Renal pelvis (tissue), 12 donors: ENCODE measurements at places on chromosomes 7 and 10. TPM values are rescaled to one million over a fixed set of nuclear protein-coding genes. Genes with fewer than 3 reads are reported as not detected.

GRCh38 chr10:128263891-128264688 lies 137.9 kb upstream of the MKI67 start:
- DNase-seq = peak; percentile 66

DNA sequence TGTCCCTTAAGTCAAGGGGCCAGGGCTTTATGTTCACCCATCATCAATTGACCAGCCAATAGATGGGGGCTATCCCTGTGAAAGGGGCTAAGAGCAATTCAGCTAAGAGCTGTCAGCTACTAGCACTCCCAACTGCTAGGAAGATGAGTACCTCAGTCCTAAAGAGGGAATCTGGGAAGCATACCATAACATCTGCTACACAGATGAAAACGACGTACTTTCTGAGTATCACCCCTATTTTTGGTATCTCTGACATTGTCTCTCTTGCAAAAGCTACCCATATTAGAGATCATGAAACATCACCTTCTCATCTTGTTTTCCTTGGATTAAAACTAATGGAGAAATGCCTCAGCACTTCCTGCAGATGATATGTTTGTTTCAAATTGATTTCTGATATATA lies 7.5 kb upstream of the SMNDC1 start:
- no peak for DNase-seq

DNA sequence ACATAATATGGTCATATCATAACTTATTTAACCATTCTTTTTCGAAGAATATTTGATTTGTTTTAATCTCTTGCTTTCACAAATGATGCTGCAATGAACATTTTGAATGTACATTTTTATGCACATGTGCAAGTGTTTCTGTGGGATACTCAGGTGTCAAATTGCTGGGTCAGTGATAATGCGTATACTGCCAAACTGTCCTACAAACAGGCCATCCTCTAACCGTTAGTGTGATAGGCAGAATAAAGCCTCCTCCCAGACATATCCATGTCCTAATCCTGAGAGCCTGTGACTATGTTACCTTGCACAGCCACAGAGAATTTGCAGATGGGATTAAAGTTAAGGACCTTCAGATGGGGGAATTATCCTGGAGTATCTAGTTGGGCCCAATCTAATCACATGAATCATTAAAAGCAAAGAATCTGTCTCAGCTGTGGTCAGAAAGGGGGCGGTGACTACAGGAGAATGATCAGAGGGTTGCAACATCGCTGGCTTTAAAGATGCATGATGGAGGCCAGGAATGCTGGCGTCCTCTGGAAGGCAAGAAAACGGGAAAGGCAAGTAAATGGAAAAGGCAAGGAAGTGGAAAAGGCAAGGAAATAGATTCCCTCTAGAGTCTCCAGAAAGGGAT lies 46.7 kb downstream of the FZD1 start:
- DNase-seq = no peak

- no peak for DNase-seq
Observed at GRCh38 chr7:1163121-1163520, 3.1 kb upstream of the ZFAND2A start.

GRCh38 chr10:92810934-92811532 lies 37.3 kb upstream of the EXOC6 start:
- no peak for DNase-seq

- no peak for DNase-seq
Observed at GRCh38 chr7:138502023-138502767, 42.1 kb downstream of the TRIM24 start.

EPHB6 gene
- polyA plus RNA-seq = 21.3 TPM

DNA sequence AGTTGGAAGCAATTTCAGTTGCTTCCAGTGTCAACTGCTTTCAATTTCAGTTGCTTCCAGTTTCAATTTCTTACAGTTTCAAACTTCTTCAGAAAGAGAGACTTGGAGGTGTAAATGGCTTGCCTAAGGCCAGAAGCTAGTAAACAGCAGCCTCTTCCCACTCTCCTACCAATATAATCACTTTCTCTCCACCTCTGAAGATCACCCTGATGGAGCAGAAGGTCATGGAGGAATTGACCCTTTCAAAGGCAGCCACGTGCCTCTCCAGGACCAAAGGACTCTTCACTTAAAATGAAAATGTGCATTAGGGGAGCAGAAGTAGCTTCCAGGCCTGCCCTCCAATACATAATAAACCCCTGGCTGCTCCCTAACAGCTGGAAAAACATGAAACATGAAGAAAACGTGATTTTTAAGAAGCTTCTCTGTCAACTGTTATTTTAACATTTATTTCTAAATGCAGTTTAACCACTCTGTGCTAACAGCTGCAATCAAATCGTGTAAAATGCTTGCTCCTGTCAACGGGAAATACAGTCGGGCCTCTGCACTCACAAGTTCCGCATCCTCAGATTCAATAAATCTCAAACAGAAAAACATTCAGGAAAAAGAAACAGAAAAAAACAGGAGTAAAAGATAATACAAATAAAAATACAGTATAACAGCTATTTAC lies 1020.6 kb downstream of the XPNPEP1 start:
- peak; percentile 76 for DNase-seq

GRCh38 chr10:35353805-35354204 lies 17.5 kb downstream of the CCNY start:
- DNase-seq = no peak

GRCh38 chr10:101450277-101451080 lies 96.5 kb downstream of the BTRC start:
- no peak for DNase-seq

AKR1C4 gene
- polyA plus RNA-seq = 0.10 TPM

GRCh38 chr7:2754086-2754485 lies 66.1 kb downstream of the AMZ1 start:
- DNase-seq = no peak

- DNase-seq = peak; percentile 62
Observed at GRCh38 chr10:34954142-34954541, 136.0 kb downstream of the CUL2 start.

DNA sequence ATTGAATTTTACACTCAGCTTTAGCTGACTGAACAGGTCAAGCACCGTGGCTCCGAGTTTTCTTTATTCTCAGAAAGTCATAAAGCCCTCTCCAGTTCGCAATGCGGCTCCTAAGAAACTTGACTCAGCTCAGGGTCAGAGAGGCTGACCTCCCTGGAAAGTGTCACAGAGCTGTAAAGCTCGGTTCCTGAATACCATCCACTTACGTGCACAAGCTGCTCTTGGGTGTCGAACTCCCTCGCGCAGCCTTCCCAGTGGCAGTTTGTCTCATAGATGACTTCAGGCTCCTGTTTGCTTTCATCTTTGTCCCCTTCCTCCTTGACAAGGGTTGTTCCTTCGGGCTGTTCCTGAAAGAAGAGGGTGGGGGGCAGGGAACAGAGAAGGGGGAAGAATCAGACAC lies 213.7 kb downstream of the GLI3 start:
- DNase-seq = peak; percentile 54

RBP3 gene
- polyA plus RNA-seq = 0.09 TPM

GRCh38 chr10:34495938-34496337 lies 319.2 kb downstream of the PARD3 start:
- no peak for DNase-seq

DNA sequence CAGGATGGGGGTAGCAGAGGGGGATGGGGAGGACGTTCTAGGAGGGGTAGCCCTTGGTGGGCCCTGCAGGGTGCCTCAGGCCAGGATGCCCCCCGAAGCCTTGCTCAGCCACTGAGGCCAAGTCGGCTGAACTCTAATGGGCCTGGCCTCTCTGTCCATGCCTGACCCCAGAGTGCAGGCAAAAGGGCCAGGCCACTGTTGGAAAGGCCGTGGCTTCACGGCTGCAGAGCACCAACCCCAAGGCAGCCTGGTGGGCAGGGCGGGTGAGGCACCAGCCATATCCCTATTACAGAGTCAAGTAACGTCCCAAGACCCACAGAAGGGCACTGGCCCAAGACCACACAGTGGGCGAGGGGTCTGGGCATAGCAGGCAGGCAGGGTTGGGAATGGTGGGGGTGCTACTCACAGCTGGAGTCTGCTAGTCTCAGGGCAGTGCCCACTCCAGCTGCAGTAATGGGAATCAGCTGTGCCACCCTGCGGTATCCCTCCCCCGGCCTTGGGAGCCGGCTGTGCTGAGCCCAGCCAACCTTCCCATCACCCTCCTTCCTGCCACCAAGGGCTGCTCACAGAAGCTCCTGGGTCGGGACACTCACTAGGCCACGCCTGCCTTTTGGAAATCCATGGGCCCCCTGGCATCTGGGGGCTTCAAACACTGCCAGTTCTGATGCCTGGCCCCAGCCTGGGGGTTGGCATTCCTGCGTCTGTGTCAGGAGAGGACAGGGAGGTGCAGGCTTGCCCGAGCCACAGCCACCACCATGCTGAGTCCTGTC lies 4.0 kb upstream of the LFNG start:
- no peak for DNase-seq

- no peak for DNase-seq
Observed at GRCh38 chr10:1454951-1455350, 282.4 kb downstream of the ADARB2 start.

ATP6V0A4 gene
- 55.1 TPM for polyA plus RNA-seq

TUBB8 gene
- 1.6 TPM for polyA plus RNA-seq

DNA sequence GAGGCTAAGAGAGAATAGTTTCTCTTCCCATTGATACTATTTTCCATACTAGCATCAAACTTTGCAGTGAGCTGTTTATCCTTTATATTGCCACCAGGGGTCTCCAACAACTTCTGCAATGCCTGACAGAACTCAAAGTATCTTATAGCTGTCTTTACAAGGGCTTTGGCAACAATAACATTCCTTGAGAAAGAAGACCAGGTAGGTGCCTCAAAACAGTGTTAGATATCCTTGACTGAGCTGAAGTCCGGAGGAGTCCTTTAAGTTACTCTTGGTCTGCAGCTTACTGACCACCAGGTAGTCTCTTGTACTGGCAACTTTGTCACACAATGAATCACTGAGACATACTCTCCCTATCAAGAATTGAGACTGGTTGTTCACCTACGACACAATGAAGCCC lies 30.0 kb upstream of the TES start:
- peak; percentile 51 for DNase-seq

GPR15LG gene
- 0.78 TPM for polyA plus RNA-seq

DNA sequence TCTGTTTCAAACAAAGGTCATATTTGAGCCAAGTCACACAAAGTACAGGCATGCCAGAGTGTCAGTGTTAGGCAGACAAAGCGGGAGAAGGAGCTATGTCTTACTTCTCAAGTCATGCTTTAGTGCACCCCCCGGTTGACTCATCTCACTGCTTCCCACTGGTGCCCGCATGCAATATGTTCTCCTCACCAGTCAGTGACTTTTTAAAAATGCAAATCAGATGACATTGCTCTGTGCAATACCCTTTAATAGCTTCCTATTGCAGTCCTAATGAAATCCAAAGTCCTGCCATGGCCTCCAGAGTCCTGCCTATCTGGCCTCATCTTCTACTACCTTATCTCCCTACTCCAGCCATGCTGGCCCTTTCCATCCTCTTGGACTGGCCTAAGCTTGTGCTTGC lies 429.1 kb downstream of the ACTR3B start:
- DNase-seq = no peak

FXYD4 gene
- 1.8 TPM for polyA plus RNA-seq

NEUROG3 gene
- not detected for polyA plus RNA-seq

RSPH10B2 gene
- 1.5 TPM for polyA plus RNA-seq

DNA sequence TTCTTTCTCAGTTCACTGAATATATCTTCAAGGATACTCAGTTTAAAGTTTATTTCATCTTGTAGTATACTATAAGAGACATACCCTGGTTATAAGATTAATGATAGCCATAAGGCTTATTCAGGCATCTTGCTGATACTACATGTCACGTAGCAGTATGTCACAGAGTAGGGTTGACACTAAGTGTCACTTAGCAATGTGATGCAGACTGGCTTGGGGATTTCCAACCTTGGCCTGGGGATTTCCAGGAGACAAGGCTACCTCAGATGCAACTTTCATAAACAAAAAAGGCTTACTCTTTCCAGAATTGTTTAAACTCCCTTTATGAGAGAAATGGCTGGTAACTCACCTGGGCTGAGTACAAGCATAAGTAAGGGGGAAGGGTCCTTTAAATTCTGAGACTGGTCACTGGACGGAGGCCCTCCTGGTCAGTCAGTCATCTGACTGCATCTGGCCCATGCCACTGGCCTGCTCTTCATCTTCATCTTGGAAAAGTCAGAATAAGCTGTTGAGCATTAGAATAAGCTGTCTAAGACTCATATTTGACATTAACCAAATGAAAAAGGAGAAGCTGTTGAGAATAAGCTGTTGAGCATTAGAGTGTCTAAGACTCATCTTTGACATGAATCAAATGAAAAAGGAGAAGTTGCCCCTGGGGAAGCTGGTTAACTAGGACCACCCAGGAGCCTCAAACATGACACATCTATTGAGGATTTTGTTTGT lies 9.5 kb downstream of the SLC13A1 start:
- no peak for DNase-seq

DNA sequence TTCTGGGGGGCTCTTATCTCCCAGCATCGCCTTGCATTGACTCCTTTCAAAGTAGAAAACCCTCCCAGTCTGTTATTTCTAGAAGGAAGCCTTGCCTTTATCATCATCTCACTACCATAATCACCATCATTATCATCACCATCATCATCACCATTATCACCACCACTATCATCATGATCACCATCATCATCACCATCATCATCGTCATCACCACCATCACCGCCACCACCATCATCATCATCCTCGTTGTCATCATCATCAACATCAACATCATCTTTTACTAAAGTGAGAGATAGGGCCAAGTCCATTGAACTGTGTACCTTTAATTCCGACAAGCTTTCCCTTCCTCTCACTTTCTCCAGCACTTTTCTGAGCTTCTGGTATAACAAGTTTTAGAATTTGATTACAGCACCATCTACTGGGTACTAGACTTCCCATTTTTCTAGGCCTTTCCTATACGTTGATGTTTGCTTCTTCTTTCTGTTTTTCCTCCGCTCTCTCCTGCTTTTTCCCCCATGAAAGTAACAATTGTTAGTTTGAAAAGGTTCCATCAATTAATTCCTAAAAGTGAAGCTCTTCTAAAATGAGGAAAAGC lies 226.4 kb downstream of the BUB3 start:
- DNase-seq = no peak

GRCh38 chr10:101066146-101066895 lies 4.5 kb downstream of the KAZALD1 start:
- no peak for DNase-seq

PILRA gene
- 10.1 TPM for polyA plus RNA-seq

GRM3 gene
- 0.22 TPM for polyA plus RNA-seq

DNA sequence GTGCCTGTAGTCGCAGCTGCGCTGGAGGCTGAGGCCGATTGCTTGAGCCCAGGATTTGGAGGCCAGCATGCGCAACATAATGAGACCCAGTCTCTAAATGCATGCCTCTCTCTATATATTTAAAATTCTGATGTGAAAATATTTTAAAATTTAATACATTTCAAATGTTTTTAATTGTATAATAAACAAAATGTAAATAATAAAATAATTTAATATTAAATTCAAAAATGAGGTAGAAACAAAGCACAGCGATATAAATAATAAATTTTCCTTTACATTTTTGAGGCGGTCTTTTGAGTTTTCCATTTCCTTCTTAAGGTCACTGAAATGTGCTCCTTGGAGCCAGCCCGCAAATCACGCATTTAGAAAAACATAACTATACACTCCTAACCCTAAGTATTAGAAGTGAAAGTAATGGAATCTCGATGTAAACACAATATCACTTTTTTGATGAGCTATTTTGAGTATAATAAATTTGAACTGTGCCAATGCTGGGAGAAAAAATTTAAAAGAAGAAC lies 523 bp upstream of the CDK1 start:
- DNase-seq = no peak

GRCh38 chr7:141600168-141601006 lies 49.2 kb downstream of the AGK start:
- DNase-seq = no peak
